CD4-positive, alpha-beta T cell treated with Interleukin-10 for 1 hour (primary cell): ENCODE measurements at places on chromosomes 1 and 21.

DNA sequence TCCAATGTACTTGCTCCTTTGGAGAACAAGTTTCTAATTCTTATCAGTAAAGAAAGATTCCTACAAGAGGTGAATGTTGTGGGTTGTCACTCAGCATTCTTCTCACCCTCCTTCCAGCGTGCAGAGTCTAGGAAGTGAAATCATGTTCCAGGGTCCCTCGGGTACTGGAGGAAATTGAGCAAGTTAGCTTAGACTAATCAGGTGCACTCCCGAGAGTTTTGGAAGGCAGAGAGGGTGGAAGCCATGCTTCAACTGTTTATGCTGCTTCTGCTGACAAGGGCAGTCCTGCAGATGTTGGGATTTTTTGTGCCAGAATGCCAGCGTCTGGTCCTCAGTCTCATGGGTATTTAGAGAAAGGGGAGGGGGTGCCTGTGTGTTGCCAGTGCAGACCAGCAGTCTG, 5.3 kb upstream of the C1orf115 start:
- no peak for DNase-seq

DNA sequence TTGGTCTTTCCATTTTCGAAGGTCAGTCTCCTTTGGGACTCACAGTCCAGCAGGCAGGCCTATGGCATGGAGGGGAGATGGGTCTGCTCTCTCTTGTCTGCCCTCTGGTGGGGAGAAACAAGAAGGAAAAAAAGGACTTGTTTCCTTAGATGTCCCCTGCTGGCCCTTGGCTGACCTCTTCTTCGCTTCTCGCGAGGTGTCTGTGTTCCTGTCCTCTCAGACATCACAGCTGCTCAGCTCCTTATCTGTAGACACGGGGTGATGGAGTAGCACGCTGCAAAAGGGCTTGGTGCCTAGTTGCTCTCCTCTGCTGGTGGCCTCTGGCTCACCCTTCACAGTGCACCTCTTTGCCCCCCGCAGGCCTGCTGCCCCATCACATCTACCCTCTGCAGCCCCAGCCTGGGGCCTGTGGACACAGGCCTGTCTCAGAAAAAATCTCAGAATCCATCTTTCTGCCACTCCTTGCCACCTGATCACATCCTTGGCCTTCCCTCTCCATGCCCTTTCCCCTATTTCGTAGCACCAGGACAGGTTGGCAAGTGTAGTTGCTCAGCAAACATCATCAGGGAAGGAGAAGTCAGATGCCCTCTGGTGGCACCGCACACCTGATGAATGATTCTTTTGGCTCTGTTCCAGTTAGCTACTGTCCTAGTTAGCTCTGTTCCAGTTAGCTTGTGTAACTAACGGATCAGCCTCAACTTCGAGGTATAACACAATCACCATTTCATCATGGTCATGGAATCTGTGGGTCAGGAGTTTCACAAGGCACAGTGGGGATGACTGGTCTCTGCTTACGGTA, 18.7 kb upstream of the AK2 start:
- peak; percentile 55 for DNase-seq

DNA sequence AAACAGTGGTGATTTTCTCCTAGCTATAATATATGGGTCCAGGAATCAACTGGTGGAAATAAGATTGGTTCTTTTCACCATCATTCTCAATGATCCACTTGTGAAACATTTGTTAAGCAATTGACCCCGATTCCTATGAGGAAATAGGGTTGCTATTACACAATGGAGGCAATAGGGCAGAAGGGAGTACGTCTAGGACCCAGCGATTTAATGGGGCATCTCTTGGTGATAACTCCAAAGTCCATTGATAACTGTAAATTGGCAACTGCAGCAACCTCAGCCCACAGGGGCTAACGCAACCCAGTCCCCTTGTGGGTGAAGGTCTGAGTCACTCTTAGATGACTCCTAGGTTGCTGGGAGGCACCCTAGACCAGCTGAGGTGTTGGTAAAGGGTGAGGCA, 62.5 kb upstream of the BARHL2 start:
- DNase-seq: no peak

DNA sequence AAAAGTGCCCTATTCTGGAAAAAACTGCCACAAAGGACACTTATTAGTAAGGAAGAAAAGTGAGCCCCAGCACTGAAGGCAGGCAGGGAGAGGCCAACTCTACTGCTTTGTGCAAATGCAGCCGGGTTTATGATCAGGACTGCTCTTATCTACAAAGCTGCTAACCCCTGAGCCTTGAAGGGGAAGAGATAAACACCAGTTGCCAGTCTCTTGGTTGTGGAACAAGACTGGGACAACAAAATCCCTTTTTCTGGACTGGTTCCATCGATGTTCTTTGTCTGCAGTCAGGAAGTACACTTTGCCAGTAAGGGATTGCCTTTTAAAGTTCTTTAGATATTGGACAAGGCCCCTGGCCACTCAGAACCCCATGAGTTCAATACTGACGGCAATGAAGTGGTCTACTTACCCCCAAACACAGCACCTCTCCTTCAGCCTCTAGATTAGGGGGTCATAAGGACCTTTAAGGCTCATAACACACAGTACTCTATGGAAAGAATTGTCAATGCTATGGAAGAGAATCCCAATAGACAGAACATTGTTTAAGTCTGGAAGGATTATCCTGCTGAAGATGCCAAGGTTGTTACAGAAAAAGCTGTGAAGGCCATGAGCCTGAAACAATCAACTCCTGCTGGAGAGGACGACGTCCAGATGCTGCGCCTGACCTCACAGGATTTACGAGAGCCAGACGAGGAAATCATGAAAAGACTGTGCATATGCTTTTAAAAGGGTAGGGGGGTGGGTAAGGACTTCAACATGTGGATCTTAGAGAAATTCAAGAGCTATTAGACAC, 43.6 kb downstream of the GNB1 start:
- no peak for DNase-seq

GRCh38 chr1:17184822-17185484, 20.0 kb upstream of the PADI1 start:
- DNase-seq: no peak

DNA sequence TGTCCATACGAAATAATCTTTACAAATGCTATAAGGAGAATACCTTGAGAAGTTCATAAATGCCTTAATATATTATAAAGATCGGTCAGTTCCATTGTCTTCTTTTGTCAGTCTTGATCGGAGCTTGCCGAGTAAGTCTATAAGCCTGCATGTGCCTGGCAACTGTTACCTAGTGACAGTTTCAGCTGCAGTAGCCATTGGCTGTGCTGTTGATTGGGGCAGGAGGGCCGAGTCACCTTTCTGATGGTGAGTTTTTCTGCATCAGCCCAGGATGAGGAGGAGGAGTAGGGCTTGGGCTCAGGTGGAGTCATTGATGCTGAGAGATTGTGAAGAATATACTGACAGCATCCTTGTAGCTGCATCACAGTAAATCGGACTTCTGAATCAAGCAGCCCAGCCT, 1.9 kb upstream of the GPR52 start:
- no peak for DNase-seq

- peak; percentile 70 for DNase-seq
These were observed 1.7 kb upstream of the EPS15 start for GRCh38 chr1:51520700-51521248.

DNA sequence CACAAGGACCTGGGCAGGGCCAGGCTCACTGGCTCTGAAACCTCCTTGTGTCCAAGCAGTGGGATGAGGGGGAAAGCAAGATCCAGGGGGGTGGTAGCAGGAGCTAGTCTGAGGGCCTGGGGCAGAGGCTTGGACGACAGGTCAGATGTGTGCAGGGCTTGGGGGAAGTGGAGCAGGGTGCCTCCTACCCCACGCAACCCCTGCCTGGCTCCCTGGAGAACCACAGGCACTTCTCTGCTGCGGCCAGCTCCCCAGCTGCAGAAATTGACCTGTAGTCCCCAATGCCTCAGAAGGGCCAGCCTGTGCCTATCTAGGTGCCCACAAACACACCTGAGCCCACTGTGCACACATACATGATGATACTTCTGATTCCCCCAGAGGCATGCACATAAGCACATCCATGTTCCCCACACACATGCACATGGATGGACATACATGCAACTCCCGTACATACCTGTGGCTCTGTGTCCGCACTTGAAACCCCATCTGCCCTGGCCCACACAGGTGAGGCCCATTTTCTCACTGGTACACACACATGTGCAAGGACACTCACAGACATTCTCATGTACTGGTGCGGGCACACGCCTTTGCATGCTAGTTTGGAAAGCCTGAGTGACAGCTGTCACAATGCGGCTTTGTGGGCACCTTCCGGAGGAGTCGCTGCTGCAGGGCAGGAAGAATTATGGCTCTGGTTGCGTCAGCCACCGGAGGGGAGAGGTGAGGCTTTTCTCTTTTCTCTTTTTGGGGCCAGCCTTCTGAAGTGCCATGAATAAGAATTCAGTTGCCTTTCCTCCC, 247.2 kb upstream of the CSF3R start:
- no peak for DNase-seq

DNA sequence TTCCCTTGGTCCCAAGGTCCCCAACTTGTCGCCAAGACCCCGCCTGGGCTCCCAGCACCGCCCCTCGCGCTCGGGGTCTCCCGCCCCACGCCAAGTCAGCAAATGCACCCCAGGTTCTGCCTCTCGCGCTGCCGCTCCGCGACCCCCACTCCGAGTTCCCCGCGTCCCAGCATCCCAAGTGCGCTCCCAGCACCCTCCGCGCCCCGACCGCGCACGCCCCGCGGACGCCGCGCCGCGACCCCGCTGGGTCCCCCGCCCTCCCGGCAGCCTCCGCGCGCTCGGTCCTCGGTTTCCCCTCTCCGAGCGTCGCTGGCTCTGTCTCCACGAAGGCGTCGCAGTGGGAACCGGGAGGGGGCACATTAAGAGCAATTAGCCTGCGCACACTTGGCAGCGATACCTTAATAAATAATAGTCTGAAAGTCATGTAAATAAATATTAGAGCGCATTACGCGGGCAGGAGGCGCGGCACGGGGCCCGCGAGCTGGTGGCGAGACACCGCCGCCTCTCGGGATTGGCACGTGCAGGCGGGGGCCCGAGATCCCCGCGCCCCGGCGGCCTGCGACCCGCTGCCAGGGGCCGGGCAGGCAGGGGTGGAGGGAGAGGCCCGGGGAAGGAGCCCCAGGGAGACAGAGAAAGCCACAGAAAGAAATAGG, 75.9 kb downstream of the VWA5B1 start:
- no peak for DNase-seq

DNA sequence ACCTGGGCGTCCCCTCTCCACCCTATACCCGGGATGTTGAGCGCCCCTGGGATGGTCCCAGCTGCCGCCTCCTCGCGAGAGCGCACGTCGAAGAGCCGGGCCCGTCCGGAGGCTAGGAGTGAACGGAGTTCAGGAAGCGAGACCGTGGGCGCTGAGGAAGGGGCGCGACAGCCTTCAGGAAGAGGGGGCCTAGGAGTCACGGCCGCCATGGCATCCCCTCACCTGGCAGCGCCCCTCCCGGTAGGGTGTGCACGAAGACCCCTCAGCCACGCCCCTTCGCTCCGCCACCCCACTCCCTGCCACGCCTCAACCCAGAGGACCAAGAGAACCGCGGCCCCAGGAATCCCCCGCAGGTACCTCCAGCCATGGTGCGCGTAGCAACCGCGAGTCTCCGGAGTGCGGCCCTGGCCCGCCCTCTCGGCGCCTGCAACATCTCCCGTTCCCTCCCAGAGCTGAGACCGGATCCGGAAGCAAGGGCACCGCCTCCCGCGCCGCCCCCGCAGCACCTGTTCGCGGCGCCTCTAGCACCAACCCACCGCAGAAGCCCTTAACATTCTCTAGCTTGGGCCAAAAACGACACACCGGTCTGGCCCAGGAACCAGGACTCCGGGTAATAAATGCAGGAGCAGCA, at the start of gene TSTD1:
Gene TSTD1 (minus strand): TSS at position 442 of the 631 bp plus-strand sequence. CDS start 75 bp downstream, at position 367.
- peak; percentile 90 for DNase-seq

DNA sequence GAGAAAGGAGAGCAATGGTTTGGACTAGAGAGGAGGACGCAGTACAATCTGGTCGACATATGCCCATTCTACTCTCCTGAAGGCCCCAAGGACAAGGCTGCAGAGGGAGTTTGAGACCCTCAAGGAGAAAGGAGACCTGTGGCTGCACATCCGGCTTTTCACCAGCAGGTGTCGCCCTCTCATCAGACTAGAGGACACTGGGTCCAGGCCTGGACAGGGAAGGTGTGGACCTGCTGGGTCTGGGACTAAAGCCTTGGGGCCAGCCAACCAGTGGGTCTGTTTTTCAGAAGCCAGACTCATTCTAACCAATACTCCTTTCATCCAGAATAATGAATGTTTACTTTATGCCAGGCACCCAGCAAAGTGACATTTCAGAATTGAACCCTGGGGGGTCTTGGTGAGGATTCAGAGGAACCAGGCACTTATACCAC, 5.0 kb downstream of the SRARP start:
- DNase-seq: peak; percentile 73

- no peak for DNase-seq
These were observed 178.4 kb upstream of the CXADR start for GRCh38 chr21:17334484-17334883.

DNA sequence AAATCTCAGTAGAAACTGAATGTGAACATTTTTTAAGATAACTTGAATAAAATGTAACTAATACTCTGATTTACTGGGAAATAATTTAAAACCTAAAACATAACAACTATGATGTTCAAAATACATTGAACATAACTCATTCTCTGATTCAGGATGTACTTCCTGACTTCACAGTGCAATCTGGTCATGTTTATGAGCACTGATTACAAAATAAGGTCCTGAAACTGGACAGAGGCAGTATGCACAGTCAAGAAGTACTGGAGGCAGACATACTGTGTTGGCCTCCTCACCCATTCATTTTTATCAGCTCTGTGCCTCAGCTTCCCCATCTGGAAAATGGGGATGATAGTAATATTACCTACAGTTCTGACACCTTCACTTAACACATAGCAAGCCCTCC, 651.3 kb downstream of the PTPRC start:
- no peak for DNase-seq

DNA sequence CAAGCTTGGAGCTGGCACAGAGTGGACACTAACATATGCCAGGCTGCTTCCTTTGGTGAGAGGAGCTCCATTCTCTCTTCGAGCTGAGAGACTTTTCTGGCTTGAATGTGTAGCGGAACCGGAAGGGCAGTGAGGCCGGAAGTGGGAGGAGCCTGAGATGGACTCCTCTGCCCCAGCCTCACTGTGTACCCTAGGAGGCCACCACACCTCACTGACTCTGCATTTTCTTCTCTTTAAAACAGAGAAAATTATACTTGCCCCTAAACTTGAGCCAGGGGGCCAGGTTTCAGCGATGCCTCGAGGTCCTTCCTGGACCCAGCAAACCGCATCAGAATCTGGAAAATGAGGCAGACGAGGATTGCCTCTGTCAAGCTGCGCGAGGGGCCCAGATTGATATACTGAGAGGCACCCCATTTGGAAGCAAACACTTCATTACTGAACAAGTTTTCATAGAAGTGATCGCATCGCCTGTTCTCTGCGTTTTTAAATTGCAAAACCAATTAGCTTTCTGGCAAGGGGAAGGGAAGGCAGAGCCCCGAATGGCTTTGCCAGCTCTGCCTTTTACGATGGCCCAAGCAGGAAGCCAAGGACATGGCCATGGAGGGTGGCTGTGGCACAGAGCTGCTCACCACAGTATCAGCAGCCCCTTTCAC, 708.1 kb downstream of the PTPRU start:
- no peak for DNase-seq

- no peak for DNase-seq
These were observed 590.4 kb downstream of the PLPP3 start for GRCh38 chr1:55988963-55989452.

DNA sequence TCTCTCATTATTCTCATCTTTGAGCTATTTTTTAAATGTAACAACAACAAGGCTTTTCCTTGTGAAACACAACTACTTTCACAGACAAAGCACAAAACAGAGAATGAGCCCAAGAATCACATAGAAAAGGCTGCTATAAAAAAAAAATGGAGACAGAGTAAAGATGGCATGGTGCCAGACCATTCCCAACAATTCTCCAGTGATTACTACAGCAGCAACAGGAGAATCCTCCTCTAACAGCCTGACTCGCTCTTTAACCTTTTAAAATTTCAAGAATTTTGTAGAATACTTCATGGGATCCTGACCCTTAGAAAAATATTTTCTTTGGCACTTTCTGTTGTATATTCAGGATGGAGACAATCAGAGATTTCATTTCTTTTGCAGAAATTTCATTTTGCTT, 3.8 kb upstream of the BCAS2 start:
- DNase-seq: no peak
